ENCODE measurements at places on chromosomes 5 and 9.

DNA sequence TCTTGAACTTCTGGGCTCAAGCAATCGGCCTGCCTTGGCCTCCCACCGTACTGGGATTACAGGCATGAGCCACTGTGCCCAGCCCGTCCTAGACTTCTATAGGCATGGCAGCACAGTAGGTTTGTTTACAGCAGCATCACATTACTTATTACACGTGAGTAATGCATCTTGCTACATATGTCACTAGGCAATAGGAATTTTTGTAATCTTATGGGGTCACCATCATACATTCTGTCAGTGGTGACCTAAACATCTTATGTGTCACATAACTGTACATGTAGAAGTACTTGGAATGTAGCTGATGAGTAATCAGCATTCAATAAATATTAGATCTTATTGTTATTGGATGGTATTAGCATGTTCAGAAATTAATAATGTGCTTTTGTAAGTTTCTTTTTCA, 22.9 kb upstream of the ABCA1 start:
- DNase-seq: no peak

DNA sequence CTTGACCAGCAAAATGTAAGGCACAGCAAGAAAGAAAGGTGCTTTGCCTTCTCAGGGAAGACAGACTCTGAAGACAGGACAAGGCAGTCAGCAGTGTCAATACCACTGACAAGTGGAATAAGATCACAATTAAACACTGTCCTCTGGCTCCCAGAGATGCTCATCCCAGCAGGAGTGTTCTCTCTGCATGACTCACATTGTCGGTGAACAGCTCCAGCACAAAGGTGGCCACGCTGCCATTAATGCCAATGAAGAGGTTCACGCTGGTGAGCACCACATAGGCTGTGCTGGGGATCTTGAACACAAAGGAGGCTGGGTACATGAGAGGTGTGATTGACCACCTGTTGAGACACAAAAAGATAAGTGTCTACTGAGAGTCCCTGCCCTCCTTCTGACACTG, 31.9 kb downstream of the NIPSNAP3B start:
- DNase-seq: no peak

DNA sequence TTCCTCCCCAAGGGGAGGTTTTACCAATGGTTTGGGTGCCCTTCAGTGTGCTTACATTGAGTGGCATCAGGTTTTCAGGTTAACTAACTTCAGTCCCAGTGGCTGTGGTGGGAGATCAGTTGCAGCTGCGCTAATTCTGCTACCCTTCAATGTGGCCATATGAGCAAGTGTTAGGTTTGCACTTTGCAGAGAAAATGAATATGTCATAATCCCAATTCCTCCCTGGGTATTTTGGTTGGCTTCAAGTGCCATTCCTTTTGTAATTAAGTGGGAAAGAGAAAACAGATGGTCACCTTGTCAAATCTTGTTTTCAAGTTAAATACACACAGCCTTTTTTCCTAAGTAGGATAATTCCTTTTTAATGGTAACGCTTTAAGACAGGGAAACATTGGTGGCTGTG, 236.2 kb downstream of the TLE4 start:
- no peak for DNase-seq

DNA sequence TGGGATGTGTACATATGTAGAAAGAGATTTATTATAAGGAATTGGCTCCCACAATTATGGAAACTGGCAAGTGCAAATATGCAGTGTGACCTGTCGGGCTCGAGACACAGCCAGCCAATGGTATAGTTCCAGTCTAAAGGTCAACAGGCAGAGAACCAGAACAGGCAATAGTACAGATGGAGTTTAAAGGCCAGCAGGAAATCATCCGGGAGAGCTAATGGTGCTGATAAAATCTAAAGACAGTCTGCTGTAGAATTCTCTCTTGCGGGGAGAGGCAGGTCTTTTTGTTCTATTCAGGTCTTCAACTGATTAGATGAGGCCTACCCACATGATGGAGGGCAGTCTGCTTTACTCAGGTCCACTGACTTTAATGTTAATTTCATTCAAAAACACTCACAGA, 21.8 kb downstream of the ANKRD31 start:
- DNase-seq: no peak

DNA sequence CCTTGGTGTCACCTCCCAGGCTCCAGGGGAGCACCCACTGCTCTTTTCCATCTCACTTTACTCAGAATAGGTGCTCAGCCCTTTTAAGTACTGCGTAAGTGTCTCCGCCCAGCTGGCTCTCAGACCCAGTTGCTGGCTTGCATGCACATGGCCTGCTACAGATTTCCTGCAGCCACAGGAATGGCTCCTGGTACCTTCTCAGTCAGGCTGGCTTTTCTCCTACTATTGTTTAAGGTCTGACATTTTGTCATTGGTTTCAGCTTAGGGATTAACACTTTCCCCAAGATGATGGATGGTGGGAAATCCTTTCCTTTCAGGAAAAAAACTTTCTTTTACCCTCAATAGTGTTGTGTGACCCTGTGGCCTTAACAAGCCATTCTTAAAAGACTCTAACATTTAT, 1652.3 kb upstream of the WWC1 start:
- no peak for DNase-seq

- DNase-seq: no peak
Measured at GRCh38 chr5:112642885-112643284, 94.8 kb upstream of the APC start.

DNA sequence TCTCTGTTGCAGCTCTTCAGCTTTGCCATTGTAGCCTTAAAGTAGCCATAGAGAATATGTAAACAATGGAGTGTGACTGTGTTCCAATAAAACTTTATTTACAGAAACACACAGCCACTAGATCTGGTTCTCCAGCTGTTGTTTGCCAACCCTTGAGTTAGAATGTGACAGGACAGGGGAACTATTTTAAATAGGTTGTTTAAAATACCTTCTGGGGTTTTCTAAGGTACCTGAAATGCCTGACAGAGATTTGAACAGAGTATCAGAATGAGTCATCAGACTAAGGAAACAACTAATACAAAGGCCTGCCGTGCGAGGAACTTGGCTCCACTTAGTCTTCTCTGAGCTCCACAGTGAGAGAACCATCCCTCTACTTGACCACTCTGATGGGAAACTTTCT, 85.4 kb downstream of the HSD17B4 start:
- DNase-seq: no peak

- no peak for DNase-seq
Measured at GRCh38 chr5:72377910-72378638, 57.9 kb downstream of the PTCD2 start.

GRCh38 chr9:95053611-95054570, 263.6 kb downstream of the FANCC start:
- no peak for DNase-seq

DNA sequence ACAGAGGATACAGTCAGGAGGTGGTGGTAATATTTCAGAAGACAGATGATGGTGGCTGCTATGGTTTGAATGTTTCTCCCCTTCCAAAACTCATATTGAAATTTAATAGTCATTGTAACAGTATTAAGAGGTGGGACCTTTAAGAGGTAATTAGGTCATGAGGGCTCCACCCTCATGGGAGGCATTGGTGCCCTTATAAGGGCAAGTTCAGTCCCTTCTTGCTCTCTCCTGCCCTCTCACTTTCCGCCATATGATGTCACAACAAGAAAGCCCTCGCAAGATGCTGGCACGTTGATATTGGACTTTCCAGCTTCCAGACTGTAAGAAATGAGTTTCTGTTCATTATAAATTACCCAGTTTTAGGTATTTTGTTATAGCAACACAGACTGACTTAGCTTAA, 274.9 kb downstream of the PDE4D start:
- DNase-seq: no peak

DNA sequence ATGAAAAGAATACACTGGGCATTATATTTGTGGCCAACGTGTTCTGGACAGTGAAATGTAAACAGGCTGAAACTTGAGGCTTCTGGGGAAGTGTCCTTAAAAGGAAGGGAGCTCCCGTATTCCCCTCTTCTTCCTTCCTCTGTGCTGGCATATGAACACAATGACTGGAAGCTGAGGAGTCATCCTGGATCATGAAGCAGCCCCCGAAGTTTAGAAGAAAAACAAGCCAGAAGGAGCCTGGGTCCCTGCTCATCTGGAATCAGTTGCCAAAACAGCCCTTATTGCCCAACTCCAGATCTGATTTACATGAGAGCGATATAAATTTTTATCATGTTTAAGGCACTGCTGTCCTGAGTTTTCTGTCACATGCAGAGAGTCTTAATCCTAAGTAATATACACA, 65.4 kb upstream of the SLC1A1 start:
- no peak for DNase-seq

DNA sequence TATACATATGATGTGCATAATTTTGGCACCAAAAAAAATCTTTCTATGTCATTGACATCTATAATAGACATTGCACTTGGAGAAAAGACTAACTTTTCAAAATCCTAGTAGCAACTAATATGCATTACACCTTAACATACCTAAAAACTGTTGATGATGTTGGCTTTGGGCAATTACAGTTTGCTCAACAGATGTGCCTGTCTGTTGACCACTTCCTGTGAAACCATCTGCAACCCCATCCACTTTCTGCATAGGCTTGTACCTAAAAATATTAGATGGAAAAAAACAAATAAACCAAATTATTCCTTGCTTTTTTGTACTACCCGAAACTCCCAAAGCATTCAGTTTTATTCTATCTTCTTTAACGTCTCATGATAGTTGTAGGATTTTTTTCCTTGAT, 248.6 kb downstream of the RFX3 start:
- DNase-seq: no peak

- DNase-seq: no peak
Measured at GRCh38 chr9:133803028-133803585, 65.0 kb upstream of the SARDH start.

GRCh38 chr9:94269264-94269663, 10.2 kb downstream of the ZNF169 start:
- DNase-seq: no peak

GRCh38 chr5:124645396-124645795, 101.0 kb downstream of the ZNF608 start:
- DNase-seq: no peak

GRCh38 chr5:113123618-113124017, 147.0 kb downstream of the DCP2 start:
- DNase-seq: no peak

DNA sequence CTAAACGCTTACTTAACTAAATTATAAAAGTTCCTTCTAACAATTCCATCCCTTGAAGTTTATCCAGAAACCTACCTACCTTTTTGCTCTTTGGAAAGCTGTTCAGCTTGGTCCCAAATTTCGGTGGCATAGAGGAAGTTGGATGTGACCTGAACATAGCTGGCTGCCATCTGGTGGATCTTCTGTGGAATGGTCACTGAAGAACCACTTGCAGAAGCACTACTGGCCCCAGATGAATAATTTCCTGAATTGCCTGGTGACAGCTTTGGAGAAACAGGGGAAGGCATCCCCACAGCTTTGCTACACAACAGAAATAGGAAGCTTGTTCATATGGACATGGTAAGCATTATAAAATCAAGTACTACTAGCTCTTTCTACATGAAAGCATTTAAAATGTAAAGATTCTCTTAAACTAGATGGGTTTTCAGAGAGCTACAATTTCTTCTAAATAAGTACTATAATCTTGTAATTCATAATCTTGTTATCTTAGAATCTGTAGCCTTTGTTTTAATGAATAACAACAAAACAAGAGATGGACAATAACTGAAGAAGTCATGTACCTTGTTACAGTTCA, 9.9 kb downstream of the LEAP2 start:
- peak; percentile 49 for DNase-seq

DNA sequence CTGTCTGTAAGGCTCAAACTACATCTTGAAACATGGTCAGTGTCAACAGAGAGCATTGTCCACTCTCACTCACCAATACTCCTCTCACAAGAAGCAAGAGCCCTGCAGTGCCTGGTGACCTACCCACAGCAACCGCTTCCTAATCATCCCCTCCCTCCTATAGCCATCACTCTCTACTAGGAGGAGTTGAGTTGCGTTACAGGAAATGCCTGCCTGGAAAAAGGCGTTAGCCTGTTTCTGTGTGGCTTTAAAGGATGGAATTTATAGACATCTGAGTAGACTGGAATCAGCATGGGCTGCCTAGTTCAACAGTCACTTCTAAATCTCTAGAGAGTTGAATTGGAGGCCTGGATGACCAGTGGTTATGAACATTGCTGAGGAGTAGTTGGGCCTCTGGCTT, 108.3 kb upstream of the FER start:
- no peak for DNase-seq

GRCh38 chr5:110909950-110910349, 161.6 kb upstream of the TSLP start:
- no peak for DNase-seq

GRCh38 chr5:36701085-36701698, 94.8 kb downstream of the SLC1A3 start:
- no peak for DNase-seq

DNA sequence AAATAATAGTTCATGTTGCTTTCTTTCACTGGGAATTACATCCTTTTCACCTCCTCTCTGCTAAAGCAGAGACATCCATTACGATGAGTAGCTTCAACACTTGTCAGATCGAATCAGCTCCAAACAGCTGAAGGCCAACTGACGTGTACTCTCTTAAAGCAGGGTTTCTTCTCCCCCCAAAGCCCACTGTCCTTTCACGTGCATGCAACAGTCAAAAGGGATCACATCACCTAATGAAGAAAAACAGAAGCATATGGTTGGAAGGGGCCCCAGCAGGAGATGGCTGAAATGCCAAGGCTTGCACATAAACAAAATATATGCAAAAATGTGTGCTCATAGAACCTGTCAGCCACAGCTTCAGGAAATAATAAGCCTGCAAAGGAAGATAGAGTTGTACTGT, 421.6 kb downstream of the ANXA1 start:
- no peak for DNase-seq

- no peak for DNase-seq
Measured at GRCh38 chr5:174767670-174768069, 43.3 kb downstream of the MSX2 start.

GRCh38 chr5:134649163-134649835, 714 bp downstream of the SEC24A start:
- peak; percentile 12 for DNase-seq

DNA sequence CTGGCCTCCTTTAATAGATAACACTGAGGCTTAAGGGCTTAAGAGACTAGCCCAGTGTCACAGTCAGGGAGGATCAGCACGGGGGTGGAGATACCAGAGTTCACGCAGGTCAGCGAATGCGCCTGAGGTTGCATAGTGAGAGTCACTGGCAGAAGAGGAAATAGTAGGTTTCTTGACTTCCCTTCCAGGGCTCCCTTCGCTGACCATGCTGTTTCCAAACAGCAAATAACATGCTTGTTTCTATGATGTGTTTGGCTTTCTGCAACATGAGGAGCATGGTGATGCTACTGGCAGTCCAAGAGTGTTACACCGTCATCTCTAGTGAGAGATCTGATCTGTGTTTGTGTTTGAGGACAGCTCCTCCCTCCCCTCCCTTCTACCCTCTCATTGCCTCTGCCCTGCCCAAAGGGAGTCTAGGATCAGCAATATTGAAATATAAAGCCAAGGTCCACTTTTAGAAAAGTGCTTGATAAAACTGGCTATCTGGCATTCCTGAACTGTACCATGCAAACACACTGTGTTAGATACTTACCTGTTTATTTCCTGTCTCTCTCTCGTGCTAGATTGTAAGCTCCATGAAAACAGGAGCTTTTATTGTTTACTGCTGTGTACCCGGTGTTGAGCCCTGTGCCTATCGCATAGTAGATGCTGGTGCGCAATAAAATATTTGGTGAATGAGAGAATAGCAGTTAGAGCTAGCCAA, 12.3 kb downstream of the TLE4 start:
- DNase-seq: peak; percentile 36

GRCh38 chr5:107633171-107633901, 37.4 kb downstream of the EFNA5 start:
- DNase-seq: no peak

- DNase-seq: no peak
Measured at GRCh38 chr5:139682016-139682975, 34.1 kb downstream of the CXXC5 start.

- no peak for DNase-seq
Measured at GRCh38 chr5:103216137-103216536, 42.4 kb upstream of the MACIR start.

GRCh38 chr5:153968761-153969562, 69.7 kb downstream of the FAM114A2 start:
- no peak for DNase-seq
